ENCODE measurements at places on chromosomes 12 and 14. TPM values are rescaled to one million over a fixed set of nuclear protein-coding genes. Genes with fewer than 3 reads are reported as not detected.

DNA sequence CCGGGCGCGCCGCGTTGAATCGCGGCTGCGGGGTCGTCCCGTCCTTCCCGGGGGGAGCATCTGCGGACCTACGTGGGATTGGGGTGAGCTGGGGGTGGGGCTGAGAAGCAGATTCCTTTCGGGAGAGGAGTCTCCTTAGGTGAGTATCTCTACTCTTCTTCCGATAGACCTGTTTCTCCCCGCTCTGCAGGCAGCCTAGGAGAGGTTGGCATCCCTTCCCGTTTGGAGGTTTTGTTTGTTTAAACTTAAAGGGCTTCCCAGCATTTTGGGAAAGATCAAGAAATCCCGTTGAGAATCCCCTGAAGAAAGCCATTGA lies 411 bp downstream of the TTLL5 start:
- DNase-seq, result no peak

DNA sequence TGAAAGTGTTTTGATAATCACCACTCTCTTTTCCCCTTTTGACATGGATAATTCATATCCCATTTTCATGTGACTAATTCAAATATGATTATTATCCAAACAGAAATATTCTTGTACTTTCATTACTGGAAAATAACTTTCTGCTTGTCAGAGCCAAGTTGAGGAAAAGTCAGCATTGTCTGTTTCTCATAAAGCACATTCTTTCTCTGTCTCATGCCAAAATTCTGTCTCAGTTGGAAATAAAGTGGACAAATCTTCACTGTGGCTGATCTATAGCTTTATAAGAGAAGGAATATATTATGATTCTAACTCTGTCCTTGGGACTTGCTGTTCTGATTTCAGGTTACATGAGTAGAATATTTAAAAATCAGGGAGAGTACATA lies 22.7 kb upstream of the PRICKLE1 start:
- DNase-seq, result peak; percentile 95

DNA sequence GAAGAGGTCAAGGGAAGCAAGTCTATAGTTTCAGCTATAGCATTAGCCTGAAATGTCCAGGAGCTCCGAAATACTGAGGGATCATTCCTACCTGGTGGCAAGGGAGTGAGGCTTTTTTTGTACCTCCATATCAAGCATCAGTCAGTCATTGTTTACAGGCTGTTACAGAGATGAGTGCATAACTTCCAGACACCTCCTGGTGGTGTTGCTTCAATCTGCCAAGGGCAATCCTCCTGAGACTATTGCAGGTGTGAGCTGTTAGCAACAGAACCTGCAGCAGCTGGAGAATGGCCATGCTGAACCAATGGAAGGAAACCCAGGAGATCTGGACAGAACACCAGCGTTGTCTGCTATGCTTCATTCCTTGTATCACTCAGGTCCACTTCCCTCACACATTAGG lies 80.0 kb upstream of the SLC8A3 start:
- no peak for DNase-seq

DNA sequence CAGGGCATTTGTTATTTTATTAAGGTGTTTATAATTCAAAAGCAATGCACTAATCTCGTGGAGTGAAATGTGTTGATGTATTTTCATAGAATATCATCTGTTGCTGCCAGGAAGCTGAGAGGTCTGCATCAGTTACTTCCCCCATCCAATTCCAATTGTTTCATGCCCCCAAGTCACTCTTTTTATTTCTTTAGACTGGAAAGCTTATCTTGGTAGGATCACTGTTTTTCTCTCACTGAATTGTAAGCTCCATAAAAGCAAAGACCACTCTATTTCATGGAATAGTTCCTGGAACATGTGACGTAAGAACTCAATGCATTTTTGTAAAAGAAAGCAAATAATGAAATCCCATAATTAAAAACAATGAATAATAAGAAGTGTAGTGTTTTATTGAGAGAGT lies 420.2 kb downstream of the TRHDE start:
- no peak for DNase-seq

- DNase-seq, result peak; percentile 32
Observed at GRCh38 chr14:22159099-22159498, 429.9 kb downstream of the DAD1 start.

DNA sequence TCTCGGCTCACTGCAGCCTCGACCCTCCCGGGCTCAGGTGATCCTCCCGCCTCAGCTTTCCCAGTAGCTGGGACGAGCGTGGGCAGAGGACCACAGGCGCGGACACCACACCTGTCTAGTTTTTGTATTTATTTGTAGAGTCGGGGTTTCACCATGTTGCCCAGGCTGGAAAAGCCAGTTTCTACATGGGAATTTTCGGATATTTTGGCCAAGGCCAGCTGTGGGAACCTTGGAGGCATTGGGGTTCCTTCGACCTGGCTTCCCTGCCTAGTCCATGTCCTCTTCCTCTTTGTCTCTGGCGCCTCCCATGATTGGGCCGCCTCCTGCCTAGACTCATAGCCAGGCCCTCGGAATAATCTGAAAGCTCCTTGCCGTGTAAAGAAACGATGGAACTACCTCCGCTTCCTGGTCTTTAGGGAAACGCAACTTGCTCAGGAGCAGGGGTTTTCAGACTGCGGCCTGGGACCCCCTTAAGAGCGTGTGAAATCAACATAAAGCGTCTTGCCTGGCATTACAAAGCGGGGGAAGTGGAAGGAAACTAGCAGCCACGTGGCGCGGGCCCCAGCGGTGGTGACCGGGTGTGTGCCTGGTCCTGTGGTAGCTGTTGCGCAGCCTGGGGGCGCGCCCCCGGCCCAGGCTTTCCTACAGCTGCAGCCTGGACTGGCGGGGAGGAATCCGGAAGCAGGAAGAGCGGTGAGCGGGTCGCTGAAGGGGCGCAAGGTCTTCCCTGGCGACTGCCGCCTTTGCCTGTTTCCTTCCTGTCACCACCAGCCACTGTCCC lies 1.4 kb upstream of the HSP90AA1 start:
- DNase-seq, result peak; percentile 71

GRCh38 chr12:4178424-4179170 lies 95.0 kb upstream of the CCND2 start:
- DNase-seq, result no peak

GRCh38 chr12:53062011-53062961 lies 12.4 kb downstream of the TNS2 start:
- DNase-seq, result peak; percentile 31

- no peak for DNase-seq
Observed at GRCh38 chr12:49190974-49191373, 2.1 kb upstream of the TUBA1A start.

- no peak for DNase-seq
Observed at GRCh38 chr12:101407049-101407435, 530 bp downstream of the ARL1 start.

Gene RFX4
- 0.09 TPM for polyA plus RNA-seq

Gene LPAR5
- polyA plus RNA-seq, result 1.6 TPM

Gene KRT80
- 4.6 TPM for polyA plus RNA-seq

Gene KCNMB4
- 30.3 TPM for polyA plus RNA-seq

Gene DAZAP2
- polyA plus RNA-seq, result 85.9 TPM
